ENCODE measurements at places on chromosomes 2 and 18.

- DNase-seq, result peak; percentile 38
Measured at GRCh38 chr2:143026411-143027054, 102.7 kb upstream of the ARHGAP15 start.

GRCh38 chr2:219521066-219521880 is 7.0 kb downstream of the ASIC4 start:
- no peak for DNase-seq

DNA sequence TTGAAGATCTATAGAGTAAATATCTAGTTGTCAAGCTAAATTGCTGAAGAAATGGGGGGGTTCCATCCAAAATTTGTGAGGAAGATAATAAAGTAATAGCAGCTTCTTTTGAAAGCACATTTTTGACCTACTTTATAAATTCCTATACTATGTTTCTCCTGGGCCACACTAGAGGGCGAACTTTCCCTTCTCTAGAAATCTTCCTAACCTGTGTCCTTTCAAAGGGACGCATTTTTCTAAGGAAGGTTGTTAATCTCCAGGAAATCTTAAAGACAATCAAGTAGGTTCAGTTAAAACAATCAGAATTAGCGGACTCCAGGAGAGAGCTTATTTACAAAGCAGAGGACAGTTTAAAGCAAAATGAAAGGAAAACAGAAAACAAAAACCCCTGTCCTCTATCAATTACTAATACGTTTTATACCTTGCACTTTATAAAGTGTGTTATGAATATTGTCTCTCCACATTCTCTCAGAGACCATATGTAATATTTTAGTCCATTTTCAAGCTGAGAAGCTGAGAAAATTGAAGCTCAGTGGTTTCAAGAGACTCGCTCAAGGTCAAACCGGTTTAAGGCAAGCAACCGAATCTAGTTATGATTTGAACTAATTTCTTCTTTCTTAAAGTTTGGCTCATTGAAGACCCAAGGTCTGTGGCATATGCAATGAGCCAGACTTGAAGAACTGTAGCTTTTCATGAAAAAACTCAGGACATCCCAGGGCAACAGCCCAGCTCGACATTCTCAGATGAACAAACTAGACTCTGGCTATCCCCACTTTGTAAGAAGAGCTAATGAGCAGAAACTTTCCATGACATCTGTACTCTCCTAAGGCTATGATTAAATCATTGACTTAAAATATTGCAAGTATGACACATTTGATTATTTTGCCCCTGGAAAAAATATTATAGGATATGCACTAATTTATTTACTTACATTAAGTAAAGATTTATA is 273.6 kb downstream of the PAX3 start:
- no peak for DNase-seq

DNA sequence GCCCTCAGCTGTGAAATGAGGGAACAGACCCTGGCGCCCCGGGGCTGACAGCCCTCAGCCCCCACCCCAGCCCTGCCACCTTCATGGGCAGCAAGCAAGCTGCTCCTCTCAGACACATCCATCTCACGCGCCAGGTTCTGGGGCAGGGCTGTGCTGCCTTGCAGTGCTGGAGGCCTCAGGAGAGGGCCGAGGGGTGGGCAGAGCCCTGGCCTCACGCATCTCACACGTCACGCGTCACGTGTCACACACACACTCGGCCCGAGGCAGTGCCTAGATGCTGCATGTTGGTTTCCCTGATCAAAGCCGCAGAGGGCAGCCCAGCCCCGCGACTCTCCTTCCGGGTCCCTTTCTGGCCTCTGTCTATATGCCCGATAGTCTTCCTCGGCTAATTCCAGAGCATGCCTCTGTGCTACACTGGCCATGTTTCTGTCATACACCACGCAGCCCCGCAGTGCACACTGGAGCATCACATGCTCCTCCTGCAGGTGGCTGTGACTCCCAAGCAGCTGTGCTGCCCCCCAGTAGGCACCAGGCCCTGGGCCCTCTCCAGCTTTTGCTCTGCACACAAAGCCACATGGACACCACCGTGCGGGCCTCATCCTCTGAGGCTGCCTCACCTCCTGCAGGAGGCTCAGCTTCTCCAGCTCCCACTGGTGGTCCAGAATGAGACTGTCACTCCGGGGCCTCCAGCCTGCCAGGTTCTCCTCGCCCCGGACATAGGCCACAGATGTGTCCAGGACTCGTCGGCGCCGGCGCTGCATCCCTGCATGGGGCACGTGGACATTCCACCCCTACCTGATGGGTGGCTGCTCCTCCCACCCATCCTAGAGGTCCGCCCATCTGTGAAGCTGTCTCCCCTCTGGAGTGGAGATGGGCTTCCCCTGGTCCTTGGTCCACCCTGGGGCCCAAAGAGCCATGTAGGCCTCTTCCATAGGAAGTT is 31.4 kb downstream of the AQP12A start:
- DNase-seq, result no peak

- DNase-seq, result no peak
Measured at GRCh38 chr2:143354050-143354750, 225.0 kb downstream of the ARHGAP15 start.

- DNase-seq, result no peak
Measured at GRCh38 chr18:323253-323622, 55.4 kb upstream of the THOC1 start.

GRCh38 chr2:178917555-178917954 is 110.3 kb upstream of the TTN start:
- no peak for DNase-seq

DNA sequence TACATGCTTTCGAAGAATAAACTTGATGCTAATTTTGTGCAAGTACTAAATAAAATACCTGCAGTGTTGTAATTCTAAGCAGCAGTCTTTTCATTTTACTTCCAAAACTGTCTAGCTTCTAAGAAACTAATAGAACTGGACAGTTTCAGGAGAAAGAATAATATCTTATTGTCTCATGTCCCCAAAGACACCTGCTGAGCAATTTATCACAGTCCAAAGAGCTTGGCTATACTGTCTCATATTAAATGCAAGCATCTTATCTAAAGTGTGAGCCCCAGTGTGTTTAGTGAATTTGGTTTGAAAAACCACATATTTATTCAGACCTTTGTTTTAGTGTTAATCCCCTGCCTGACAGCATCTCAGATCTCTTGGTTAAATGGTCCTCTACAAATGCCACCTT is 374.3 kb downstream of the TMX3 start:
- DNase-seq, result no peak

DNA sequence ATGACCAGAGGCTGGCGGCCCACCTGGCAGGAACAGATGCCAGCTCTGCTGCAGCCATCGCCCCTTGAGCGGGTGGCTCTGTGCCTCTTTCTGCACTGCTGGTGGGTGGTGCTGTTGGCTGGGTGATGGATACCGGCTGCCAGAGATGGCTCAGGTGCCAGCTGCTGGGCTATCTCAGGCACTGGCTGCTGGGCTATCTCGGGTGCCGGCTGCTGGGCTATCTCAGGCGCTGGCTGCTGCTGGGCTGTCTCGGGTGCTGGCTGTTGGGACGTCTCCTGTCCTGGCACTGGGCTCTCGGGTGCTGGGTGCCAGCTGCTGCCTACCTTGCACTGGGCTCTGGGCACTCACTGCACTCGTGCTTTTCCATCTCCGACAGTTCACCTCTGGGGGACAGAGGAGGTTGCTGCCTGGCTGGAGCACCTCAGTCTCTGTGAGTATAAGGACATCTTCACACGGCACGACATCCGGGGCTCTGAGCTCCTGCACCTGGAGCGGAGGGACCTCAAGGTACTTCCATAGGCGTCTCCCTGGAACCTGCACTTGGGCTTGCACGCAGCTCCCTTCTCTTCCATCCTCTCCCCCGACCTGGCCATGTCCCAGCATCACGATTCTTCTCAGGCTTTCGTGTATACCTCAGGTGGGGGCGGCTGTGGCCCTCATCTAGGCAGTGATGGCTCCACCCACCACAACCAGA is 98.4 kb downstream of the USP40 start:
- DNase-seq, result no peak

DNA sequence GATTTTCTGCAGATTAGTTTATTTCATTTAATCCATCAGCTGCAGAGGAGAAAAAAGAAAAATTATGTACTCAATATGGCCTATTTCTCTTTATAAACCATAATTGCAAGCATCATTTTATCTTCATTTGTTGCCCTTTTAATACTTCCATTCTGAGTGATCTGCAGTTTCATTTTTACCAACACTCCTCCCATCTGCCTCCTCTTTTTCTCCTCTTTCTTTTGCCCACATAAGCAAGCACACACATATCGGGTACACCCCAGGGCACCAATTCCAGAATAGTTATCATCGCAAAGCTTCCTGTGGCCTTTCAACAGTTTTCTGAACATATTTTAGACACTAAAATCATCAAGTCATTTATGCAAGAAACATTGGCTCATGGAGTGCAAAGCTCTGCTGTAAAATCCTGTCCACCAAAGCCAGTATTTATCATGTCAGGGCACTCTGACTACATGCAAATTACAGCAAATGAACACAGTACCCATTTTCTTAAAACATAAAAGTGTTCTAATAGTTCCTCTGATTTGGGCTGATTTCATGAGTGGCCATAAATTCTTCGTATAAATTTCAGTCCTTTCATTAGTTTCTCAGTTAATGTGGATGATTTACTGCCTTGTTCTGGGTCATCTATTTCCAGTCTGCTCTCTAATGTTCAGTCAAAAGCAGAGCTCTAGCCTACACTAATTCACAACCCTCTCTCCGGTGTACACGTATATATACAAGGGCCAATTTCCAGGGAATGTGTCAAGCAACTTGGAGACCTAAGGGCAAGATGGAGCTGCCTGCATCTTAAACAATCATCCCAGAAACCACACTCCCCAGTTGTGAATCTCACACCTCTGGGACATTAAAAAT is 281.3 kb downstream of the STK39 start:
- no peak for DNase-seq

DNA sequence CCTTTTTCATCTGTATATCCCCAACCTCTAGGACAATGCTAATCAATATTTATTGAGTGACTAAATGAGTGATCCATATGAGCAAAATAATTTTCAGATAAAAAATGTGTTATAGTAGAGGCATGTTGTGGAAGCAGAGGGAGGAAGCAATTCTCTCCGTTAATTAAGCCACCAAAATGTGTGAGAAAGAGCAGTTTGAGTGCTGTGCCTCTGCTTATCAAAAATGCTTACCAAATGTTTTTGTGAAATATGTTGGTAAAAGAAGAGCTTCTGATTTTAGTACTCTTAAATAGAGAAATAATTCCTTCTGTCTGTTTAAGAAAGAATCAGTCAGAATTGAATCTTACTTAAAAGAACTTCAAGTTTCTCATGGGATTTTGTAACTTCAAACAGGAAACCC is 90.3 kb downstream of the DTNA start:
- DNase-seq, result no peak

DNA sequence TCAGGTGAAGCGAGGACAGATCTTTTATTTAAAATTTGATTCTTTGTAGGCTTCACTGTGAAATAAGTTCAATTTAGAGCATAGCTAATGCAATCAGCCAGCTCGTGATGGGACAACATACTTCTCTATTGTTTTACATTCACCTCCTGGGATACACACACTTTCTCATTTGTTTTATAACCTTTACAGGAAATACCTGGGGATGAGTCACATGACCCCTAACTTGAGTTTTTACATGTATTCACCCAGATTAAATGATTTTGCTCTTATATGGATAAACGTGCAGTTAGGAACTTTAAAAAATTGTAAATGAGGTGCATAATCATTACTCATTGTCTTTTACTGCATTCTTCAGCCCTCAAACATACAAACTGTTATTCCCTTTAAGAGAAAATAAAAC is 152.1 kb downstream of the NEDD4L start:
- DNase-seq, result no peak

- DNase-seq, result no peak
Measured at GRCh38 chr2:37367984-37368383, 23.6 kb downstream of the QPCT start.

- DNase-seq, result no peak
Measured at GRCh38 chr18:29160170-29160569, 983.2 kb upstream of the CDH2 start.

GRCh38 chr2:216618785-216619184 is 14.4 kb upstream of the IGFBP2 start:
- DNase-seq, result no peak

- DNase-seq, result no peak
Measured at GRCh38 chr2:202831242-202832220, 40.0 kb downstream of the ICA1L start.

- DNase-seq, result peak; percentile 91
Measured at GRCh38 chr2:120914839-120915521, 179.3 kb downstream of the GLI2 start.

- DNase-seq, result no peak
Measured at GRCh38 chr18:48278081-48278480, 131.1 kb downstream of the ZBTB7C start.

- DNase-seq, result no peak
Measured at GRCh38 chr18:11997466-11997865, 16.2 kb downstream of the IMPA2 start.

GRCh38 chr2:73728711-73729110 is 8.4 kb downstream of the TPRKB start:
- DNase-seq, result no peak

GRCh38 chr2:10022041-10022421 is 21.3 kb upstream of the KLF11 start:
- DNase-seq, result no peak

- no peak for DNase-seq
Measured at GRCh38 chr2:47611771-47612170, 171.2 kb upstream of the MSH6 start.

DNA sequence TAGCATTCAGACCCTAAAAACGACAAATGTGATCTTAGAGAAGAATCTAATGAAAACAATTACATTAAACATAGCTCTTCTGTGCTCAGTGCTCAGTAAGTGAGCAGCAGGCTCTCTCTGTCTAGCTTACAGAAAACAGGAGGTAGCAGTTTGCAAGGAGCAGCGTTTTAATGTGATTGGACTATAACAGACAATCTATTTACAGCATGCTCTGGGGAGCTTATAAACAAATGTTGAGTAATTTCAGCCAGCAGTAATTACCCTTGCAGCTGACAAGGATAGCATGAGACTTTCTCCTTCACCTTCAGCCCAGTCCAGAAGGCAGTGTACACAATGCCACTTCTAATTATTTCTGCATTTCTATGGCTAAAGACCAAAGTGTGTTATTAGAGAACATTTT is 270.4 kb downstream of the FIGN start:
- DNase-seq, result no peak

- DNase-seq, result no peak
Measured at GRCh38 chr2:2291500-2292260, 39.4 kb downstream of the MYT1L start.

DNA sequence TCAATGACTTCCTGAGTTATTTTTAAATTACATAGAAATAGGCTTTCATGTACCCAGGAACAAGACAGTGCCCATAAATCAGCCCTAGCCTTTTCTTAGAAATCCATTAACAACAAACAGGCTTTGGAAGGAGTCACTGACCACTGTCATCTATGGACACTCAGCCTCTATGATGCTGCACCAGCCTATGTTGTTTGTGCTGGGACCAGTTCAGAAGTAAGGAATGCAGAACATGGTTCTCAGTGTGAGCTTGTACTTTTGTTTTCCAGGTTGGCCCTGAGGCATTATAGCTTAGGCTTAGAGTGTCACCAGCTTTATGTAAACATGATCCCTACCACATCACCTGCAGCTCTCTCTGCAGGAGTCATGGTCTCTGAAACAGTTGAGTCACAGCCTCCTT is 335.7 kb upstream of the CDH7 start:
- no peak for DNase-seq
